Stimulated activated CD4-positive, alpha-beta T cell treated with anti-CD3 and anti-CD28 coated beads, TNF-alpha, amount 100 ng/mL, for 24 hours (primary cell): ENCODE measurements at places on chromosomes 11 and 22.

DNA sequence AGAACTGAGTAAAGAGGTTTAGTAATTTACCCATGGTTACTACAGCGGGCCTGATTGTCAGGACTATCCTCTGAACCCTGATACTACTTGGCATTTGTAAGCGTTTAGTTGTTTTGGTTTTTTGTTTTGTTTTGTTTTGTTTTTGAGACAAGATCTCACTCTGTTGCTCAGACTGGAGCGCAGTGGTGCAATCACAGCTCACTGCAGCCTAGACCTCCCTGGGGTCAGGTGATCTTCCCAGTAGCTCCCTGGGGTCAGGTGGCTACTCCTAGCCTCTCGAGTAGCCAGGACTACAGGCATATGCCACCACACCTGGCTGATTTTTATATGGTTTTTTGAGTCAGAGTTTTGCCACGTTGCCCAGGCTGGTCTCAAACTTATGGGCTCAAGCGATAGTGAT lies 118.6 kb downstream of the WNT11 start:
- no peak for DNase-seq

DNA sequence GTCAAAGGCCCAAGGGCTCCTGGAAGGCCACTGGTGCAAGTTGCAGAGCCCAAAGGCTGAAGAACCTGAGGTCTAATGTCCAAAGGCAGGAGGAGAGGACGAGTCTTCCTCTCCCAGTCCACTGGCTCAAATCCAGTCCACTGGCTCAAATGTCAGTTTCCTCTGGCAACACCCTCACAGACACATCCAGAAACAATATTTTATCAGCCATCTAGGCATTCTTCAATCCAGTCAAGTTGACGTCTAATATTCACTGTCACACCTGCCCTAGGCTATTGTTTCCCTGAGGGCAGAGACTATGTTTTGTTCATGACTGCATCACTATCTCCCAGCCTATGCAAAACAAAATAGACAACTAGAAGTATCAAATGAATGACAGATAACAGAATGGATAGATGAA lies 148.1 kb downstream of the SPON1 start:
- DNase-seq, result no peak

DNA sequence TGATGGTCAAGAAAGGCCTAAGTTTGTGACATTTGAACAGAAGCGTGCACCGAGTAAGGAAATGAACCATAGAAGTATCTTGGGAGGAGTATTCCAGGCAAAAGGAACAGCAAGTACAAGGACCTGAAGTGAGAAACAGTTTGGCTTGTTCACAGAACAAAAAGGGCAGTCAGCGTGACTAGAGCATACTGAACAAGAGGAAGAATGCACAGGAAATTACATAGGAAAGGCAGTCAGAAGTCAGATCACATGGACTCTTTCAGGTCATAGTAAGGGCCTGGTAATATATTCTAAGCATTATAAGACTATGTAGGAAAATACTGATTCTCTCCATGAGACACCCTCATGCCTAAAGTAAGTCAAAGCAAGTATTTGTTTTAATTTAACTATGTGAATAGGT lies 52.3 kb upstream of the GAB2 start:
- no peak for DNase-seq

DNA sequence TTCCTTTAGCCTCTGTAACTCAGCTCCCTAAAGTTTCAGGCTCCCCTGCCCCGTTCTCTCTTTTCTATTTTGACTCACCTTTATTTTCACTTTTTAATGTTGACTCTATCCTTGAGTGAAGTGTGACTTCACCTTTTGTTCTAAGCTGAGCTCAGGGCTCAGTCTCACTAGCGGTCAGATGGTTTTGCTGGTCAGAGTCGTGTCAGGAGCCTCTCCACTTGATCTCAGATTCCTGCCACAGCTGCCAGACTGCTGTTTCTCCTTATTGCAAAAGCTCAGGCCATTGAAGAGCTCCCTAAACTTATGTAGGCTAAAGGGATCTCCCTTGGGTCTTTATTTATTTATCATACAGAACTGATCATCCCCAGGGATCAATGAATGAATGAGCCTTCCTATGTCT lies 13.7 kb upstream of the POU2AF2 start:
- DNase-seq, result no peak

- no peak for DNase-seq
Measured at GRCh38 chr11:45577752-45578151, 87.7 kb downstream of the CHST1 start.

DNA sequence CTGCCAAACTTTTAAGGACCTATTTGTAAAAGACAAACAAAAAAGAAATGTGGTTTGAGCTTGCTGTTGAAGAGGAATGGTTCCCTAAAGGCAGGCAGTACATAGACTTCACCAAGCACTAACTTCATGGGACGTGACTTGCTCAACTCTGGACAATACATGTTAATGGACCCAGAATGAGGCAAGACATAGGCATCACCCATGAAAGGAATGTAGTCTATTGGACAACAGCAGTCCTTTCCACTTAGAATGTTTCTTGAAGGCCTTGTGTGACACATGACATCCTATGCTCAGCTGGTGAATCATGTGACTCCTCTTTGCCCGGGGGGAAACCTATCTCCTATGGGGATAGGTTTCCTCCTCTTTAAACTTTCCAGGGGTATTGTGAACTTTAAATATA lies 246.4 kb upstream of the BLID start:
- DNase-seq, result no peak

- no peak for DNase-seq
Measured at GRCh38 chr11:103807806-103808205, 228.6 kb upstream of the DDI1 start.

- no peak for DNase-seq
Measured at GRCh38 chr22:46446799-46447198, 90.6 kb downstream of the CELSR1 start.

GRCh38 chr11:104799251-104799650 lies 99.0 kb downstream of the CASP12 start:
- DNase-seq, result no peak

- DNase-seq, result no peak
Measured at GRCh38 chr22:30556388-30556787, 9.8 kb upstream of the SEC14L6 start.

- no peak for DNase-seq
Measured at GRCh38 chr22:31917227-31917921, 27.0 kb upstream of the YWHAH start.

DNA sequence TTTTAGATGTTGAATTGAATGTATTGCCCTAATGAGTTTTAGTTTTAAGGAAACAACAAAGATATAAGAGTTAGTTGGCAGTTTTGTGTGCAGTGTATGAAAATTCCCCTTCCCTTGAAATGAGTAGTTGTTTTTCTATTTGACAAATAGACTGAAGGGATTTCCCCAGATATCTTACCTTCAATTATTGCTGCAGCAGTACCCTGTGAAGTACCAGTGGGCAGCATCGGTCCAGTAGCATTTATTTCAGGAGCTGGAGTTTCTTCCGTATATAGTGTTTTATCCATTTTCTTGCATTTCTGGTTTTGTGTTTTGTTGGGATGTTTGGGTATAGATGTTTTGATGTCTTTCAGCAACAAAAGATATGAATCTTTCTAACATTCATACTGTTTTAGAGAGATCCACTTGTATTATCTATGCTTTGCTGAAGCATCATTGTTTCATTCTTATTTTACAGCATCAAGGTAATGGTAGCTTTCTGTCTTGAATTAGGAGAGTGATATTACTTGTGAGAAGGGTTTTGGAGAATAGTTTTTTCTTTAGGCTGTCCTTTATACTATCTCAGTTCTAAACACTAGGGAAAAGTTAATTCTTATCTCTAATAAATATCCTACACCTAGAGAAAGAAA lies 7.4 kb downstream of the KMT2A start:
- no peak for DNase-seq

GRCh38 chr22:39514373-39514973 lies 5.9 kb upstream of the ATF4 start:
- no peak for DNase-seq

GRCh38 chr22:32473388-32473952 lies 1.1 kb upstream of the FBXO7 start:
- no peak for DNase-seq

GRCh38 chr22:32852395-32853251 lies 51.1 kb downstream of the TIMP3 start:
- no peak for DNase-seq

DNA sequence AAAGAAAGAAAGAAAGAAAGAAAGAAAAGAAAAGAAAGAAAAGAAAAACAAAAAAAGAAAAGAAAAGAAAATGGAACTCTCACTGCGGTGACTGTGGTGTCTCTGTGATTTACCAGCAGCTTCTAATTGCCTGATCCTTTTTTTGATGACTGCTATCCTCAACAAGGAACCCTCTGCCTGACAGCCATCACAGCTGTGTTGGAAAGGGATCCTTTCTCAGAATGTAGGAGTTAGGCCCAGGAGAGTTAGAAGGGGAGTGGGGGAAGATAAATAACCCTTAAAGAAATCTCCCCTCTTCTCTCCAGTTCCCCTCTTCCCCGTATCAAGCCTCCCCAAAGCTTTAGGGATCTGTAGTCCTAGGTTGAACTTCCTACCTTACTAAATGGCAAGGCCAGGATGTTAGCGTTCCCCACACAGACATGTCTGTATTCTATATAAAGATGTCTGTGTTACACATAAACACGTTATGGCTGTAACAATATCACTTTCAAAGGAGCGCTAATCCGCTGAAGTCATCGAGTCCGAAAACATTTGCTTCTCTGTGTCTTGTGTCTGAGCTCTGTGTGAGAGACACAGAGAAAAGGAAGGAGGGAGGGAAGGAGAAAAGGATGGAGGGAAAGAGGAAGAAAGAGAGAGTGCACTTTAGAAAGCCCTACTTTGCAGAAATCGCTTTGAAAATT lies 26.8 kb upstream of the WT1 start:
- DNase-seq, result no peak

- no peak for DNase-seq
Measured at GRCh38 chr11:8204596-8204995, 35.8 kb upstream of the RIC3 start.

- DNase-seq, result no peak
Measured at GRCh38 chr11:77656362-77656761, 18.8 kb upstream of the CLNS1A start.

DNA sequence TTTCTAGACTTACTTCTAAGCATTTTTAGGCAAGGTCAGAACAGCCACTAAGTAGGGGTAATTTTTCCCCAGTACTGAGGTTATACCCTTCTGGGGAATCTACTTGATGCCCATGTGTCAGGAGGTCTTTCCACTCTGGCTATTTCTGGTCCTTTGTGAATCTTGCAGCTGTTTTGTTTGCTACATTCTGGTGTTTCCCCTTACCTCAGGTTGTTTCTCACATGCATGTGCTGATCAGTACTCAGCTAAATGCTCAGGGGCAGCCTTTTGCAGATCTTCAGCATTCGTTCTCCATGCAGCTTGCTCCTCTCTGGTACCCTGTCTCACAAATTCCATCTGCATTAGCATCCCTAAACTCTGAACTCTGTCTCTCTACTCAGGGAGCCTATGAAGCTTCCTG lies 303.6 kb downstream of the SOX6 start:
- no peak for DNase-seq

DNA sequence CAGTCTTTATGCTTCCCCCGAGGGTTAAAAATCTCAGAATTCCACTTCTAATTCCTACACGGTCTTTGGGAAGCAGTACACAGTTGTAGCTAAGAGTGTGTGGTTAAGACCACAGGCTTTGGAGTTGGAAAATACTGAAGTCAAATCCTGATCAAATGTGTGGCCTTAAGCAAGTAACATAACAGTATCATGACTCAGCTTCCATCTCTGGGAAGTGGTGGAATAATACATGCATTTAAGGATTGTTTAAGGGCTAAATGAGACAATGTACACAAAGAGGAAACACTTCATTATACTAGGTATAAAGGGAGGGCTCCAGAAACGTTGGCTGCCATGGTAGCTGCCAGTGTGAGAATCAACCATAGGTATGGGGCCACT lies 71.5 kb downstream of the FAT3 start:
- DNase-seq, result no peak

- DNase-seq, result no peak
Measured at GRCh38 chr11:36141196-36141953, 147.8 kb downstream of the COMMD9 start.

GRCh38 chr11:61782841-61783240 lies 9.6 kb downstream of the TMEM258 start:
- DNase-seq, result no peak

- no peak for DNase-seq
Measured at GRCh38 chr11:90747057-90747456, 524.2 kb upstream of the CHORDC1 start.
